Stimulated activated CD4-positive, alpha-beta T cell treated with anti-CD3 and anti-CD28 coated beads, Interleukin-2, amount 100 ng/mL, for 4 hours (primary cell): ENCODE measurements at places on chromosomes 4 and X.

- no peak for DNase-seq
Measured at GRCh38 chr4:1194010-1194900, 21.9 kb upstream of the SPON2 start.

GRCh38 chr4:15777697-15778288 lies 335 bp upstream of the CD38 start:
- peak; percentile 31 for DNase-seq

DNA sequence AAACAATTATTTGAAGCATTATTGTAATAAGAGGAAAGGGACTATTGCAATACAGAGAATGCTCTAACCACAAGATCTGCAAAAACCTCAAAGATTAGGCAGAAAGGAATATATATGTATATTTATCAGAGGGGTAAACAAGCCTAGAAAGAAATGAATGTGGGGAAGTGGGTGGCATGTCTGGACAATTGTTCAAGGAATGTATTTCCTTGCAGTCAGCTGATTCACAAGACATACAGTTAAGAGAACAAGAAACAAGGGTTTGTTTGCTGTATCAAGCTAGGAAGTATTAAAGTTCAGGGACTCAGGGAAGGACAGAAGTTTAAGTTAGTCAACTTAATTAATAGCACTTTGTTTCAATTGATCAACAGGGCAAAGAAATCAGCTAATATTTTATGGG lies 514.7 kb downstream of the CENPC start:
- no peak for DNase-seq

- DNase-seq: no peak
Measured at GRCh38 chr4:43835869-43836268, 612.7 kb downstream of the KCTD8 start.

DNA sequence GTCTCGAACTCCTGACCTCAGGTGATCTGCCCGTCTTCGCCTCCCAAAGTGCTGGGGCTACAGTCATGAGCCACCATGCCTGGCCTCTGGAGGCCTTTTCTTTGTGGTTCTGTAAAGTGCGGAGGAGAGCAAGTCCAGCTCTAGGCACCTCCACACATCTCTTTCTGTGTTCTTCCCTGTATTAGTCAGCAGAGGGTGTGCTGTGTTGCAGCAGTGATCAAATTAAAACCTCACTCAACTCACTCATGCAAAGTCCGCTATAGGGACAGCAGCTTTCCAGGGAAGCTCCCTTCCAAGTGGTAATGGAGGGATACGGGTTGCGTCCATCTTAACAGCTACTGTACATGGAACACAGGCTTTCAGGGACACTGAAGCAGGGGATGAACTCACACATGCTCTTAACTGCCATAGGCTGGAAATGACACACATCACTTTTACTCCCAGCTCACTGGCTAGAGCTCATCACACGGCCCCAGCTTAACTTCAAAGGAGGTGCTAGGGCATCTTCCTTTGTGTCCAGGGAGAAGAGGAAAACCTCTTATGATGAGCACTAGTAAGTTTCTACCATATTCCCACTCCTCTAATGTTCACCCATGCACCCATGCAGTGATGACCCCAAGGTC lies 36.0 kb upstream of the CCNG2 start:
- DNase-seq: no peak

GRCh38 chrX:118963159-118963558 lies 11.3 kb upstream of the LONRF3 start:
- DNase-seq: no peak

- DNase-seq: peak; percentile 70
Measured at GRCh38 chr4:153115322-153116290, 88.6 kb upstream of the TRIM2 start.

DNA sequence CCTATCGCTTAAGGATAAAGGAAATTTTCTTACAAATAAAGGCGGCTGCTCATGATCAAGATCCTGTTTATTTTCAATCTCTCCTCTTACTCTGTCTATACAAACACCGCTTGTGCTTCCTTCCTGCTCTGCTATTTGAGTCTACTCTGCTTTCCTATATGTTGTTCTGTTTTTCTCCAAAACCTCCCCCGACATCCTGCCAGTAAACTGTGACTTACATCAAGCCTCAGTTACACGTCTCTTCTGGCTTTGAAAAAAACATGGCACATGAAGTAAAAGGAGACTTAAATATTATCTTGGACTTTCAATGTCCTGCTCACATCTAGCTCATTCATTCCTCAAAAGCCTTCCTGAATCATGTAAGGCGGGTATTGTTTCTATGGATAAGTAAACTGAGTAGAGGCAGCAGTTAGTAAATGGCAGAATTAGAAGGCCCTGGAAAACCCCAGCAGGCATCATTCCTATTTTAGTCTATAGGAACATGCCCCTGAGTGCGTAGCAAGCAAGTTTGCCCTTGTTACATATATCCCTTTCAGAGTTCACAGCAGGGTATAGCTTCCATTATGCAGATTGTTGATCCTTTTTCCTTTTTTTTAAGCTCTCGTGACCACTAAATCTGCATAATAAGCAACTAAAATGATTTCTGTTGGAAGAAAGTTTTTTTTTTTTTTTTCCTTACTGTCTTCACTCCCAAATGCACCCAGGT lies 280.1 kb downstream of the RAPGEF2 start:
- no peak for DNase-seq

DNA sequence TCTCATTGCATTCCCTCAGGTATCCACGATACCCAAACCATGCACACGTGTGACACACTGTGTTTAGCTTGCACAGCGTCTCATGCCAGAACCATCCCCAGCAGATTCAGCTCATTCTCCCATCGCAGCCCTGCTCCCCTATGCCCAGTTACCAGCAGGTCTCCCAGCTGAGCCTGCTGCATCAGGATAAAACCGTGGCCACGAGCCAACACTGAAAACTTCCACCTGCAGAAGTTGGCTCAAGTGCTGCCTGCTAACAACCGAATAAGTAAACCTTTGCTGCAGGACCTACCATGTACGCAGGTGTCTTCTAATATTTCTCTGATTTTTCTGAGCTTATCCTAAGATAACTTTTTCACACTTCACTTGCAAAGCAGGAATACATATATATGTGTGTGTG lies 120.4 kb upstream of the STS start:
- DNase-seq: no peak

DNA sequence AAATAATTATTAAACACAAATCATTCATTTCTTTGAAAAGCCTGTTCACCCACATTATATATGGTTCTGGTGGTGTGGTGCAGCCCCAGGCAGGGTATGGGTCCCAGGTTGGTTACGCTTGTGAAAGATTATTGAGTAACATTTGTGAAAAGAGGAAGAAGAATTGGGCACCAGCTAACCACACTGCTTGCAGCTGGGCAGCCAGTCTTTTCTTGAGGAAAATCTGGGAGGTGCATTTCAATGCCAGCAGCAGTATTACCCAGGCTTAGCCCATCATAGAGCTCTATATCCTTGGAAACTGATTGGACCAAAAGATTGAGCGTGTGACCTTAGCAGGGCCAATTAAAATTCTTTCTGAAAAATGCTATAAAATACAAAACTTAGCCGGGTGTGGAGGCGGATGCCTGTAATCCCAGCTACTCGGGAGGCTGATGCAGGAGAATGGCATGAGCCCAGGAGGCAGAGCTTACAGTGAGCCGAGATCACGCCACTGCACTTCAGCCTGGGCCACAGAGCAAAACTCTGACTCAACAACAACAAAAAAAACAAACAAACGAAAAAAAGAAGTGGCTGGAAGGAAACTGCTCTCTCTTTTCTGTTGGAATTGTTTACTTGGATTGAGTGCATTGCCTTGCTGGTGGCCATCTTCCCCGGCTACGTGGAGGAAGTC lies 9.7 kb upstream of the PLAC8 start:
- DNase-seq: no peak

DNA sequence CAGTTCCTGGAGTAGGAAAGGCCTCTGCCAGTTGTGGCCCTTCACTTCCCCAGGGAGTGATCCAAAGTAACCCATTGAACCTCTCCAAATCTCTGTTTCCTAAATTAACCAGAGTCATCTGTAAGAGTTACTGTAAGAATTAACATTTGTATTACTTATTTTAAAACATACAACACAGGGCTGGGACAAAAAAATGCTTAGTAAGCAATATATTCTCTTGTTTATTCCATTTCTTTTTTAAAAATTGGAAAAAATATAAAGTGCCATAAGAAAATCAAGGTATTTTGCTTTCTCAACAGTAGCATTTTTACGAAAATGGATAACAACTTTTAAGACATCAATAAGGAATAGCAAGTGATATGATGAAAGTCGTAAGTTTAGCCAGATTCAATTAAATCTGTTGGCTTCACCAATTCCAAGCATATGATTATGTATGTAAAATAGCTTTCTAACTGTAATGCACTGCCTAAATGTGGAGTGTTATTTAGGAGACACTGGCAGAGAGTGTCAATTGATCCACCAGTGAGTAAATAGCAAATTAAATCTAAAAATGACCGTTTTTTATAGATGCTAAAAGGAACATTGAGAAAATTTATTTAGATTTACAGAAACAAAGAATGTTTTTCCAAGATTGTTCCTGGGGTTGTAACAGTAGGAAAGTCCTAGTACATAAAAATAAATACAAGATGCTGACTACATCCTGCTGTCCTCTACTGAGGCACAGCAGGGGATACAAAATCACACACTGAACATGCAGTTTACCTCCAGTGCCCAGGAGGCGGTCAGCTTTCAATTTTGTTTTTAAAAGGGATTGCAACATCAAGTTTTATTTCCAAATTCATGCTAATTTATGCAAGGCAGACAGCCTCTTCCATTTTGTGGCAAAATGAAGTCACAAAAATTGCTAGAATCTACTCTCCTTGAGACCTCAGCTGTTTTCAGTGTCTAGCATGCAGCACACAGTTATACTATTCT lies 53.7 kb downstream of the GPM6A start:
- DNase-seq: no peak

GRCh38 chr4:15729910-15730533 lies 27.2 kb downstream of the BST1 start:
- DNase-seq: peak; percentile 26

- no peak for DNase-seq
Measured at GRCh38 chr4:139540161-139540560, 15.9 kb downstream of the SETD7 start.

DNA sequence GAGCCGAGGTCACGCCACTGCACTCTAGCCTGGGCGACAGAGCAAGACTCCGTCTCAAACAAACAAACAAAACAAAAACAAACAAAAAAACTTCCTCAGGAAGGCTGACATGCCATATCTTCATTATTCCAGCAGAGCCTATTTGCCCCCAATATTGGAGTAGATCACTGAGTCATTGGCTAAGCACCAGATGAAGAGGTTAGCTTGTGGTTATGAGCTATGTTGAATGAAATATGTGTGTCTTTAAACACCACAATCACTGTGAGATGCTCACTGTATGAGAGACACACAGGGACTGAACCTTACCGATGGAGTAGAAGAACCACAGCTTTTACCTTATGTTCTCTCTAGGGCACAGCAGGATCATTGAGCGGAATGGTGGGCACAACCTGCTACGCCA lies 122.1 kb upstream of the EOLA2 start:
- DNase-seq: no peak

DNA sequence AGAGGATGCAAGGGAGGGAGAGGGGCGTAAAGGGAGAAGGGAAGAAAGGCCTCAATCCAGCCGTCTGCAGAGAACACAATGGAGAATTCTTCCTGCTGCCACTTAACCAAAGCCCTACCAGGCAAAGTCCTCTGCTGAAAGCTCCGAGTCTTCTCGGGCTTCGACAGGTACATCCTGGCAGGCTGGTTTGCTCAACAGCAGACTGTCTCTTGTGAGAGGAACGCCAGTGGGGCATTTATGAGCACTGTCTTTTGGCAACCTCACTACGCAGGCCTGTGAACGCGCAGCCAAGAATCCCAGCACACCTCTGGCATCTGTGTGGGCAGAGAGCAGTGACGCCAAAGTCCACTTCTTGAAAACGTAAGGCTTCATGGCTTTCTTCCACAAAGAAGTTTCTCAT lies 207.5 kb upstream of the FAM9B start:
- no peak for DNase-seq

DNA sequence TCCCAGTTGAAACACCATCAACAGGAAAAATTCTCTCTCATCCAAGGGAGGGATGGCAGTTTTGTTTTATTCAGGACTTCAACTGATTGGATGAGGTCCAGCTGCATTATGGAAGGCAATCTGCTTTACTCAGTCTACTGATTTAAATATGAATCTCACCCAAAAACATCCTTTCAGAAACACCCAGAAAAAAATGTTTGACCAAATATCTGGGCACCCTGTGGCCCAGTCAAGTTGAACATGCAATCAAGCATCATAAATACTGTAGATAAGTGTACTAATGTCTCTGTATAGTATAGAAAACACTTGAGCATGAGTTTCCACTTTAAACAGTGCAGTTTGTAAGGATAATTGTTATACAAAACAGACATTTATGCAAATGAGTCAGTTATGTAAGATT lies 753.2 kb downstream of the ARAP2 start:
- no peak for DNase-seq

DNA sequence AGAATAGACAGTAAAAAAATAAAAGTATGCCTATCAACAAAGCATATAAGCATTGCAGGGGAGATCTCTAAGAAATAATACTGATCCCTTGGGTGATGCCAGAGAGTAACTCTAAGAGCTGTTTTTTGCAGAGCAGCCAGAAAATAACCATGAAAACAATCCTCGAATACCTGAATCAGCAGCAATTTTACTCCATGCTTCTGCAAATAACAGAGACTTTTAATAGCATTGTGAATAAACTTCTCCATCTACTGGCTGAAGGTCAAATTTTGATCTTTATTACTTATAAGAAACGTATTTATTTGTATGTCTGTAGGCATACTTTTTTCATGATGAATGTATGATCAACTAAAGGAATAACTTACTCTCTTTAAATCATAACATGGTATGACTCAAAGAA lies 334.5 kb downstream of the GALNTL6 start:
- DNase-seq: no peak

GRCh38 chr4:100189820-100190642 lies at the start of gene DDIT4L:
Gene DDIT4L, minus strand, starts transcription at chr4:100190468. Its CDS starts 485 bp downstream, at chr4:100189983.
- DNase-seq: no peak

- DNase-seq: no peak
Measured at GRCh38 chrX:17564689-17565409, 172.4 kb upstream of the SCML1 start.
